SK-MEL-5 (cell line): ENCODE measurements at places on chromosomes 3 and 15. TPM values are rescaled to one million over a fixed set of nuclear protein-coding genes. Genes with fewer than 3 reads are reported as not detected.

GRCh38 chr15:27529399-27529798, 558.4 kb downstream of the GABRG3 start:
- DNase-seq = no peak

SCG5 gene
- 1.3 TPM in 1 of 2 replicates, not detected in the other for total RNA-seq

TGM5 gene
- total RNA-seq = 0.13 and 0.21 TPM in 2 replicates

GRCh38 chr15:78142332-78142731, 6.8 kb upstream of the IDH3A start:
- DNase-seq = no peak

DNA sequence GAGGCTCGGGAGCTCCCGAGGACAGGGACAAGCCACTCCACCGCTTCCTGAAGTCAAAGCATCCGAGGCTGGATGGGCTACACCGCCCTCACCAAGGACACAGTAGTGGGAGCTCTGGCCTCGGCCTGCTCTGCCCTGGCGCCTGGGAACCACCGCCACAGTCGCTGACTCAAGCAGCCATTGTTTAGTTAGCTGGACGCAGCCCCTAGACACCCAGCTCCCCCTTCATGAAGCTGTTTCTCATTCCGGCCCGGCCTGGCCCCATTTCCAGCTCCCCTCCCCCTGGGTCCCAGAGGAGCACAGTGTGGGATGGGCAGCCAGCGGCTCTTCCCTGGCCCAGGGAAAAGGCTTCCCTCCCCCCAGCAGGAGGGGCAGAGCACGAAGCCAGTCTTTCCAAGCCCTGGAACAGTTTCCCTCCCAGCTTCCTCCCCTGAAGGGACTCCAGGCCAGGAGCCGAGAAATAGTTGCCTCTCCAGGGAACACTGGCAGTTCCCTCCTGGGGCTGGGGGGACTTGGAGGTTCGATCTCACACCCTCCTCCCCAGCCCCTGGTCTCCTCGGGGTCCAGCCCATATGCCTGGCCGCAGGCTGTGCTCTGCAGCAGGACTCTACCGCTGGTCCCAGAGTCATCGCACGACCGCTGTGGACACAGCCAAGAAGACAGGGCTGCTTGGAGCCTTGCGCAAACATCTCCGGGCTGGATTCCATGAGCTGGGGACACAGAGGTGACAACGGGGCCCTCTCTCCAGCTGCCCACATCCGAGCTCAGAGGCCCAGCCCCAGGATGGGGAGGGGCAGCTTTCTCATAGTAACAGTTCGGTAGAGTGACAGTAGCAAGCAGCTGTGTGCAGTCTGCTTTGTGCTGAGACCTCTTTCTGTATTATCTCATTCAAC, 10.0 kb downstream of the PLXND1 start:
- DNase-seq = no peak

FGF7 gene
- 20.3 TPM in 2 replicates for total RNA-seq

EFHB gene
- 2.1 TPM in 1 of 2 replicates, not detected in the other for total RNA-seq

PROS1 gene
- 242 and 248 TPM in 2 replicates for total RNA-seq

DNA sequence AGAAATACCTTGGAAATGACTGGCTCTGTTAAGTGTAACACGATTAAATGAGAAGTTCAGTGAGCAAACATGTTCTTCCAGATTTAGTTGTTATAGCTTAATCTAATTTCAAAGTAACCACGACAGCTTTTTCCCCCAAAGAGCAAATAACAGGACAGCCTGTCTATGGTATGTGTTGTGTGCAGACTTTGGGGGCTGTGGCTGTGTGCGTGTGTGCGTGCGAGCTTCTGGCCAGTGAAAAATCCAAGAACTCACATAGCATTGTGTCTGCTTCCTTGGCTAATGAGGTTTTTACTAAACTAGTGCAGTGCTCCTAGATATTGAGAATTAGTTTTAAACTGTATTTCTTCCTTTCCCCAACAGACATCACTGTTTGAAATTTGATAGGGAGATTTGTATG, 167.1 kb downstream of the CACNA1D start:
- no peak for DNase-seq

CCDC39 gene
- not detected in 2 replicates for total RNA-seq

GOLGA8S gene
- not detected in 2 replicates for total RNA-seq

DNA sequence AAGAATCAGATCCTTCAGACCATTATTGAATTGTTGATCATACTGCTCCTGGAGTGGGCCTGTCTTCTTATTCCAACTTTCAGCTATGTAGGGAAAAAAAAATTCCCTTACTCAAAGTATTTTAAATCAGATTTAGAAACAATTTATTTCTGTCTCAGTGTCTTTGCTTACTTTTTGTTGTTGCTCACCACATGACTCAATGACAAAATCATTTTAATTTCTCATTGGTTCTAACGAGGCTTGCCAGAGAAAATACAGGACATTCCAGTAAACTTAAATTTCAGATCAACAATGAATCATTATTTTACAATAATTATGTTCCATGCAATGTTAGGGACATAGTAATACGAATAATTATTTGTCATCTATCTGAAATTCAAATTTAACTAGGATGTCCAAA, 748.5 kb upstream of the CBLB start:
- no peak for DNase-seq

GRCh38 chr15:33675246-33675645, 293.1 kb upstream of the CHRM5 start:
- DNase-seq = peak; percentile 73

DNA sequence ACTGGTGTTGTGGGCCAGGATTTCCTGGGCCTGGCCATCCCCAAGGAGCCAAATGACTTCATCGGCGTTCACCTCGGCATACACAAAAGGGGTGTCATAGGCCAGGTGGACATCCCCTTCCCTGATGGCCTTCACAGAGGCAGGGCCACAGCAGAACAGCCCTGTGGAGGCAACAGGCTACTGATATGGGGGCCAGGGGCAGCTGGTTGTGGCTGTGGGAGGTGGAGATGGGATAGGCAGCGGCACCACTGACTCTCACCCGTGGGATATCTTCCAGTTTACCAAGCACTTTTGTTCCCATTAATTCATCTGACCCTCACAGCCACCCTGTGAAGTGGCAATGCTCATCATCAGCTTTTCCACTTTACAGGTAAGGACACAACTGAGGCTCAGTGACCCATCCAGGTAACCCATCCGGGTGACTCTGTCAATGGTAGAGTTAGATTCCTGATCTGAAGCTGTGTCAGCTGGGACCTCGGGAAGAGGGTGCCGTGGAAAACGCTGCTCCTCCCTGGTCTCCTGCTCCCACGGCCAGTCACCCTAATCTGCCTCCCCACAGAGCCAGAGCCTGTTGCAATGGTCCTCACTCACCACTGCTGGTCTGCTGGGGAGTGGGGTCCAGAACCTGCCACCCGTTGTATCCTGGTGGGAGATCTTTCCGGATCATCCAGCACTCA, 15.3 kb upstream of the TGM5 start:
- no peak for DNase-seq

DNA sequence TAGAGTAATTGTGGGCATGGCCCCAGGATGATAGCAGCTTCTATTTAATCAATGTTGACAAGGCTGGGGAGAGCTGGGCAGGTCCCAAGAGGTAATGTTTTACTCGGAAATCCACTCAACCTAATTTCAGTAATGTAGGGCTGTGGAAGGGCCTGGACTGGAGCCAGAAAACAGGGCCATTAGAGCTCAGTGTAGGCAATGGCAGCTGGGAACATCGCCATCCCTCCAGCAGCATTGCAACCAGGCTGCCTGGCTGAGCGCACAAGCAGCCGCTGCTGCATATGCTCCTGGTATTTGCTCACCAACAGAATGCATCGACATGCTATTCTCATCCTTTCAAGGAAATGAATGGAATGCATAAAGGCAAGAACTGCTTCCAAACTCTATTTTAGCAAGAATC, 90.0 kb downstream of the GAP43 start:
- DNase-seq = no peak

DNA sequence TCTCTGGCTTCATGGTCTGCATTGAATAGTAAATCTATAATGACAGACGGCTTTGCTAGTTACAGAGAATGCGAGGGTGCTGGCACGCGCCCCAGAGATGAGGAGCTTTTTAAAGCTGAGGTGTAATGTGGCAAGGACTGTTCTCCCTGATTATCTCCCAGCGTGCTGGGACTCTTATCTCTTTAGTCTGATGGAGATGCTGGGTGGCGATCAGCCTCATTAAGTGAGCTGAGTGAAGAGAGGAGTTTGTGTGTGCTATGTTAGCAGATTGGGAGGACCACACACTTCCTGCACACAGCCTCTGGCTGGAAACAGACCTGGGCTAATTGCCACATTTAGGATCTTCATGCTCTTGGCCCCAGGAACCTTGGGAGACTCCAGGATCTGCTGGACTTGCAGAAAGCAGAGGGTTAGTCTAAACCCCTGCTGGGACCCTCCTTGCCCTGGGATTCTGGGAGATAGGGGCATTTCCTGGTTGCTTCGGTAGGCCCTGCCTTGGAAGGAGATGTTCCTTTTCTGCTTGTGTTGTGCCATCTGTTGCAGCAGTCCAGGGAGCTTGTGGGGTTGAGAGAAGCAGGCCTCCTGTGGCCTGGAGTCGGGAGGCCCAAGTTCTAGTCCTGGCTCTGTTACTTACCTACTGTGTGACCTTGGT, 15.0 kb downstream of the PDIA5 start:
- DNase-seq = no peak

GRCh38 chr3:194058189-194058571, 77.8 kb upstream of the HES1 start:
- DNase-seq = no peak

DNA sequence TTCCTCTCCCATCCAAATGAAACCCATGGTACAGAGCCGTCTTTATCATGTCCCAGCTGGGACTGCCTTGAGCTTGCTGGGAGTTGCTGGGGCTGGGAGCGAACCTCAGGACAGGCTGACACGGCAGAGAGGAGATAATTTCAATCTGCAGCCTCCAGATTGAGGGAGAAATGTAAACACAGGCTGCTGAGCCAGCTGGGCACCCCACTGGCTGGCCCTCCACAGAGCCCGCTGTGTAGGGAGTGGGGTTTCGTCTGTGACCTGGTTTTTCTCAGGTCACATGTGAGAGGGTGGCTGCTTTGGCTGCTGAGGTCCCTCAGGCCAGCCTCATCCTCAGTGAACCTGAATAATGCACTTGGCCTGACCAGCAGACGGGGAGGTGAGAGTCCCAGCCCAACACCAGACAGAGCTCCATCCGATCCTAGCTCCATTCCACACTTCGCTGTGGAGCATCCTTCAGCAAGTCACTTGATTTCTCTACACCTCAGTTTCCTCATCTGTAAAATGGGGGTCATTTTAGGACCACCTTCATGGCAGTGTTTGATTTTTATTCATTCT, 121.6 kb upstream of the MRPS22 start:
- DNase-seq = no peak

DNAH12 gene
- not detected in 2 replicates for total RNA-seq

HOMER2 gene
- 8.8 and 13.4 TPM in 2 replicates for total RNA-seq

DNA sequence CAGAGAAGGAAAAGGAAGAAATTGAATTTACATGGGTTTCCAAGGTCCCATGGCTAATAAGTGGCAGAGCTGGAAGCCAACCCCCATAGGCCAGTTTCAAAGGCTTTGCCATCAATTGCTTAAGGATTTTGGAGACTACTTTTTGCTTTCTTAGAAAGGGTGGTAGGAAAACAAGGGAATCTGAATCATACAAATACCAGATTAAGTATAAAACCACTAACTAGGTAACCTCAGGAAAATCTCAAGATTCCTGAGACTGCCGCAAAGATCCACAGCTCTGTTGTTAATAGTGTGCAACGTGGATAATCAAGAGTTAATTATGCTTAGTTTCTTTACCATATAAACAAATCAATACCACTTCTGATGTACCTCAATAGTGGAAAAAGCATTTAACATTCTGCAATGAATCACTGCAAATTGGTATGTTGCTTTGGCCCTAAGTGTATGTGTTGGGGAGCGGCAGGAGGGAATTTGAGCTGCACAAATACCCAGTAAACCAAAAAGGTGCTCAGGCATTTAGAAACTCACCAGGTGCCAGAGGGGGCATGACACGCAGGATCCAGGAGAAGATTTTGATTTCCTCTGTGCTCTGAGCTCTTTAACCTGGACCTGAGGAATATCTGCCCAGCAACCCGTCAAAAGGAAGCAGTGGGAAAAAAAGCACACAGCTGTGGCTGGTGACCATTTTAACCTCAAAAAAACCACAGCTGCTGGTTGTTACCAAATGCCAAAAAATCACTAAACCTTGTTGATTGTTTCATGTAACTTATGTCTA, 22.0 kb downstream of the AADAC start:
- DNase-seq = peak; percentile 22

DNA sequence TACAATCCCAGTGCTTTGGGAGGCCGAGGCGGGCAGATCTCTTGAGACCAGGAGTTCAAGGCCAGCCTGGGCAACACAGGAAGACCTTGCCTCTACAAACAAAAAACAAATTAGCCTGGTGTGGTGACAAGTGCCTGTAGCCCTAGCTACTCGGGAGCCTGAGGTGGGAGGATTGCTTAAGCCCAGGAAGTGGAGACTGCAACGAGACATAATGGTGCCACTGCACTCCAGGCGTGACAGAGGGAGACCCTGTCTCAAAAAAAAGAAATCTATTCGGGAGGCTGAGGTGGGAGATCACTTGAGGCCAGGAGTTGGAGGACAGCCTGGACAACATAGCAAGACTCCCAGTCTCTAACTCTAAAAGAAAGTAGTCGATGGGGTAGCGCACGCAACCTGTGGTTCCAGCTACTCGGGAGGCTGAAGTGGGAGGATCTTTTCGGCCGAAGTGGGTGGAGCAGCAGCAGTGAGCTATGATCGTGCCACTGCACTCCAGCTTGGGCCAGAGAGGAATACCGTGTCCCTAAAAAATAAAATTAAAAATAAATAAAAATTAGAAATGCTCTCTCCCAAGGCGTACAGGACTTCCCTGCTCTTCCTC, 775 bp downstream of the C3orf33 start:
- peak; percentile 45 for DNase-seq

- DNase-seq = no peak
Observed at GRCh38 chr15:49865925-49866757, 245.3 kb downstream of the DTWD1 start.

- peak; percentile 73 for DNase-seq
Observed at GRCh38 chr3:14371573-14372474, 30.6 kb upstream of the SLC6A6 start.

DNA sequence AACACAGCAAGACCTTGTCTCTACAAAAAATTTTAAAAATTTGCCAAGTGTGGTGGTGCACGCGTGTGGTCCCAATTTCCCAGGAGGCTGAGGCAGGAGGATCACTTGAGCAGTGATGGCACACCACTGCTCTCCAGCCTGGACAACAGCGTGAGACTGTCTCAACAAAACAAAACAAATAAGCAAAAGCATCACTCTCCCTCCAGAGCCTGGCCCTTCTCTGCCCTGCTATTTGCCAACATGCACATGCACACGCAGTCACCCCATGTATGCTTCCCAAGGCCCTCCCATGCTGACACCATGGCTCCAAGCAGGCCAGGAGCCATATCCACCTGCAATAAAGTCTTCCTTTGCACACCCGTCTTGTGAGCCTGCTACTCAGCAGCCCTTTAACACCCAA, 2.1 kb downstream of the KIF9 start:
- DNase-seq = no peak

- DNase-seq = no peak
Observed at GRCh38 chr15:69990566-69991421, 106.9 kb downstream of the TLE3 start.

GRCh38 chr15:87949151-87949574, 307.4 kb downstream of the NTRK3 start:
- no peak for DNase-seq

GRCh38 chr3:50536471-50537180, 30.9 kb downstream of the C3orf18 start:
- no peak for DNase-seq

PLA2G4B gene
- total RNA-seq = 0.61 and 3.1 TPM in 2 replicates

ALPK3 gene
- 0.03 TPM in 2 replicates for total RNA-seq
